ENCODE measurements at places on chromosomes 2 and 18. TPM values are rescaled to one million over a fixed set of nuclear protein-coding genes. Genes with fewer than 3 reads are reported as not detected.

DNA sequence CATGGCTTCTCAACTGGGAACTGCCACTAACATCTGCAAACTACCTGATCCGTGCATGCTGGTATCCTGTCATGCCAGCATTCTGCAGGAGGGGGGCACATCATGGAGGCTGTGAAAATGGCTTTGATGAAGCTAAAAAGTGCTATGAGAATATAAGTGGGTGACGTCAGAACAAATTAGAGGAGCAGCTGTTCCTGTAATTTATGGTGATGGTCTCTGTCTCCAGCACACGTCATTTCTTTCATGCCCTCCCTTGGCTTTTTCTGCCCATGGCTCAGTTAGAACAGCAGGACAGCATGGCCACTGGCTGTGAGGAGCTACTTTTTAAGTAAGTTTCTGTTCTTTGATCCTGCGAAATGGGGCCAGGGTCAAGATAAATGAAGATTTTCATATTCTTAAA is 466.3 kb downstream of the THSD7B start:
- no peak for DNase-seq

- no peak for DNase-seq
Observed at GRCh38 chr2:98972582-98973167, 36.6 kb upstream of the CRACDL start.

DNA sequence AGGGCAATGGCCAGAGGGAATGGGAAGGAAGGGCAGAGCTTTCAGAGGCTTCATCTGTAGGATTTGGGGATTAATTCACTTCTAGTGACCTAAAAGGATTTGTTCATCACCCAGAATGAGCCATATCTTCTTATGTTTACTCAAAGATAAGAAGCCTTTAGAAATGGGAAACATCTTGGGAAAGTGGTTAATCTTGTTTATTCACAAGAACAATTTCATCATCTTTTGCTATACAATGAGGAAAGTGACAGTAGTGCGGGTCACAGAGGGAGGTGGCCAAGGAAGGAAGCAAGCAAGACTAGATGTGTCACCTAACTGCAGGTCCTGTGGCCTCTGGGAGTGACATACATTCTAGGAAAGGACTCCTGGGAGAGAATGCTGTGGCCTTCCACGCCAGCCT is 140.4 kb upstream of the ALPP start:
- no peak for DNase-seq

- no peak for DNase-seq
Observed at GRCh38 chr2:98893911-98894321, 42.1 kb downstream of the CRACDL start.

DNA sequence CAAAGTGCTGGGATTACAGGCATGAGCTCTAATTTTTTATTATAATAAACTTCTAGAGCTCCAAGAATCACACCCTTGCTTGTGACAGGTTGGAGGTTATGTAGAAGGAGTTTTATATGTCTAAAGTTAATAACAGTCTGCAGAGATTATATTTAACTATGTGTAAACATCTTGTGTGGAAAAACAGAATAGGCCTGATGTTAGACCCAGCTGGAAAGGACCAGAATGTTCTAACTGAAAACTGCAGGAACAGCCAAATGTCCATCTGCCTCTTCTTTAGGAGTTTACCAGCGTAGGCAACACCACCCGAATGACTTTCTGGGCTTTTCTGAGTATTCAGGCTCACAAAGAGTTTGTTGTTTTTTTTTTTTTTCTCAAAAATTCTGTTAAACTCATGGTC is 67.1 kb upstream of the CDCA7 start:
- no peak for DNase-seq

DNA sequence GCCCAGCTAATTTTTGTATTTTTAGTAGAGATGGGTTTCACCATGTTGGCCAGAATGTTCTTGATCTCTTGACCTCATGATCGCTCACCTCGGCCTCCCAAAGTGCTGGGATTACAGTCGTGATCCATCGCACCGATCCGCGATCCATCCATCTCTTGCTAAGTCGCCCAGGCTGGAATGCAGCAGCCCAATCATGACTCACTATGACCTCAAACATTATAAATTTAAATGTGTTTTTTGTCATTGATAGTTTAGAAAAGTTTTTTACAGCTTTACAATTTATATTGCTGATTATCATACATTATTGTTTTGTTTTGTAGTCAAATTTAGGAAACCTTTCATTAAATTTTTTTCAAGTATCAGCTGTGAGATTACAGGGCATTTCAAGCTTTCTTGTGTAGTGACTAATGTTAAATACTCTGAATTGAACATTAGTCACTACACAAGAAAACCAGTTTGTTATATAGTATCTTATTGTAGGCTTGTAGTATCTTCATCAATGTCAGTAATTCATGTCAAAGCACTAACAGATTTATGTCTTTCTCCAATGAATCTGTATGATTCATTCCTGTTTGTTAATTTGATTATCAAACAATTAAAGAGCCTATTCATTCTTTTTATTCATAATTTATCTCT is 37.5 kb downstream of the NR4A2 start:
- DNase-seq: no peak

DNA sequence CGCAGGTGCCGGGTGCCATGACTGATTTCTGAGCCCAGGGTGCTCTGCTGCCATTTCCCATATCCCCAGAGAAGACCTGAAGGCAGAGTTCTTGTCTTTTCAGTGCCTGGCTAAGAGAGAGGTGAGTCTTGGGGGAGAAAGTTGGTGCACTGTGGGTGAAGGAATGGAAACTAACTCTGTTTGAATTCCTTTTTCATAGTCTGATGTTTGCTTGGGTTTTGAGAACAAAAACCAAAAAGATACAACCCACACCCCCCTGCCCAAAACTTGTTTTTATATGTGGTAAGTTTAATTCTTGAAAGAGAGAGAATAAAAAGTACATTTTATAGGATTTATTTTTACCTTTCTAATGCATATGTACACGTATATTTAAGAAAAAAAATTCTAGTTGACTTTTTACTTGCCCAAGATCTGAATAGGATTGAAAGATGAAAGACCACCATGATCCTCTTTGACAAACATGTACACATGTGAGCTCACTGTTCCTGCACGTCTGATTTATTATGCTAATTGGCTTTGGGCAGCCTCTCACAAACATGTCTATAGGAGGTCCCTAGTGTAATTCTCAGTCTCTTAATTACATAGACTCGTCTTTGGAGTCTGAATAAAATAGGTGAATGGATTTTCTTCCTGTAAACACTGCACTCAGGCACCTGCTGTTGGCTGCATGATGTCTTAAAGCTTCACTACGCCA is 46.3 kb downstream of the ARL4C start:
- DNase-seq: no peak

DNA sequence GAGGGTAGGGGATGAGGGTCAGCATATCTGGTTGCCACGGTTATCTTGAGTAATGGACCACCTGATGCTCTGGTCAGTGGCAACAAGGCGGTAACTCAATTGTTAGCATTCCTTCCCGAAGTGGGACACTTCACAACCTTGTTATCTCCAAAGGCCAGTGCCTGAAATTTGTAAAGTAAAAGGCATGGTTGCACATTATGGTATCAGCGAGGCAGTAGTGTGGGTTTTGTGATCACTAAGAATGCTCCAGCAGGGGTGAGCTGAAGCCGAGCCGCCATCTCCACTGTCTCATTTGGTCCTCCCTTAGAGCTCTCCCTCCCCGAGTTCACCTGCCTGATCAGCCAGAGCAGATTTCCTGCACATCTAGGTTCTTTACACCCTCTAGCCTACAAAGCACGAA is 50.5 kb upstream of the LGALSL start:
- DNase-seq: peak; percentile 4

DNA sequence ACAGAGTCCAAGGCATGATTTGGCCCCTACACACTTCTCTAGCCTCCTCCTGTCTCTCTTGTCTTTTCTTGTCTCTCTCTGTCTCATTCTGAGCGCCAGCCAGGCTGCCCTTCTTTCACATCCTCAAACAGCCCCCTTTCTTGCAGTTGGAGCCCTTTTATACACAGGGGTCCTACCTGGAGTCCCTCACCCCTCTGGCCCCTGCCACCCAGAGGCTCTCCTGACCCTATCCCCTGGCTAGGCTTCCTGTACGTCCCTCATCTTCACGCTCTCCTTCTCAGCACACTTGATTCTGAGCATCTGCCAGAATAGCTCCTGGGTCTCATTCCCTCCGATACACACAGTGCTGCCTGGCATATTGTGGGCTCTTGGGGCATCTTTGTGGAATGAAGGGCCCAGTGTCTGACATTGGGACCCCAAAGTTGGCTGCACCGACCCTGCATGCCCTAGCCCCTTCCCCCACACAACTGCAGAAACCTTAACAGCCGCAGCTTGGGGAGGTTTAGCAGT is 261.9 kb downstream of the DYSF start:
- no peak for DNase-seq

GRCh38 chr2:38127277-38127676 is 51.3 kb upstream of the CYP1B1 start:
- no peak for DNase-seq

- DNase-seq: no peak
Observed at GRCh38 chr2:148603562-148603920, 41.0 kb upstream of the EPC2 start.

GRCh38 chr18:46621871-46622270 is 35.1 kb downstream of the LOXHD1 start:
- DNase-seq: no peak

- DNase-seq: no peak
Observed at GRCh38 chr2:56522605-56523089, 338.9 kb downstream of the CCDC85A start.

DNA sequence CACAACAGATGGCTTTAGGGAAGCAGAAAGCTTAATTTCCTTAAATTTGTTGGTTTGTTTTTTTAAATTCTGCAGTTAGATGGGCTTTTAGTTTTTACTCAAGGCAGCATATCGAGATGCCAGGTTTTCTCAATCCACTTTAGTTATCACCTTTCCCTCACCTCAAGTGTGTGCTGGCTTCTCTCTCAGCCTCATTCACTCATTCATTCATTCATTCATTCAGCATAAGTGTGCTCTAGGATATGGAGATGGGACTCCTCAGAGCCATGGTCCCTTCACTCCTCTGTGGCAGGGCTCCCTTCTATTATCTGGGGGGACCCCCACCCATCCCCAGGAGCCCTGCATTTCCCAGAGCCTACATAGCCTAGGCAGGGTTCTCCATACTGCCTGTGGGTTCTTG is 19.0 kb downstream of the VIL1 start:
- DNase-seq: no peak

DNA sequence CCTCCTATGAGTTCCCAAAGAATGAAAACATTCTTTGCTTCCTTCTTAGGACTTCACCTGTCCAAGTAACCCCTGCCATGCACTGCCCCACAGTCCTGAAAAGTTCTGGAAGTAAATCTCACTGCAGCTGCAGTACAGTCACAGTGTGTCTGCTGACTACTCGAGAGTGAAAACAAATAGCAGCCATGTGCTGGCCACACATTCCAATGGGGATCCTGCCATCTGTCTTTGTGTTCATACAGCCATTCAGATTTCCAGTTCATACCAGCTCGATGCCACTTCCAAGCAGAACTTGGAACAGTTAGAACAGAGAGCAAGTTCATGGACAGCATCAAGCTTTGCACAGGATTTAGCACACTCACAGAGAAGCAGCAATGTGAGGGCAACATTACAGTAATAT is 629.9 kb upstream of the ACVR2A start:
- no peak for DNase-seq

DNA sequence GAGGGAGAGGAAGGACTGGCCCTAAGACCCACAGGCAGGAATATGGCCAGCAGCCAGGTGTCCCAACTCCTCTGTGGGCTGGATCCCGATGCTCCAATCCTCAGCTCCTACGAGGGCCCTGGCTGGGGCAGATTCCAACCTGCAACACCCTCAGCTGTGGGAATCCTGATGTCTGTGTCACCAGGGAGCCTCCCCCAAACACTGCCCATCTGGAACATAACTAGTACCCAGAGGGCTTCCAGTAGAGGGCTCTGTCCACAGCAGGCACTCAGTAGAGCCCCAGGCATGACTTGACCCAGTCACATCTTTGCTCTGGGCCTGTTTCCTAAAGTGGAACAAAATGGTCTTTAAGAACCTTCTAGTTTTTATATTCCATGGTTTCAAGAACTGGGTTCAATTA is 20.6 kb upstream of the LOXHD1 start:
- DNase-seq: no peak

- DNase-seq: peak; percentile 20
Observed at GRCh38 chr2:85648619-85649018, 19.4 kb downstream of the SFTPB start.

DNA sequence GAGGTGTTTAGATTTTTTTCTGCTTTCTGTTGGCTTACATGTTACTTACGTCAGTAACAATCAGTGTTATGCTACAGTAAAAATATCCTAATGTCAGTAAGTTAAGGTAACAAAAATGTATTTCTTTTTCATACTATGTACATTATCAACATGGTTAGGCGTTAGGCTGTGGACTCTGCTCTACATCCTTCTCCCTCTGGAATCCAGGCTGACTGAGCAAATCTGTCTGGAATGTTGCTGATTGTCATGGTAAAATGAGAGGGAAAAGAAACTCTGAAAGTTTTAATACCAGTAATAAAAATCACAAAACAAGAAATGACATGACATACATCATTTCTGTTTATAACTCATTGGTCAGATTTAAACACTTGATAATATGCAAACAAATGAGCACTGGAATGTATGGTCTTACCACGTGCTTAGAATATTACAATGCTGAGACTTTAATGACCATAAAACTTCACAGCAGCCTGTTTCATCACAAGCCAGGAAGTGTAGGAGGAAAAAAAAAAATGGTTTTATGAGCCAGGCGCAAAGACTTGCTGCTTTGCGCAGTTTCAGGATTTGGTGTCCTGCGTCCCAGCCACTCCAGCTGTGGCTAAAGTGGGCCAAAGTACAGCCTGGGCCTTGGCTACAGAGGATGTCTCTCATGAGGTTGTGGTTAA is 252.4 kb downstream of the FSIP2 start:
- no peak for DNase-seq

DNA sequence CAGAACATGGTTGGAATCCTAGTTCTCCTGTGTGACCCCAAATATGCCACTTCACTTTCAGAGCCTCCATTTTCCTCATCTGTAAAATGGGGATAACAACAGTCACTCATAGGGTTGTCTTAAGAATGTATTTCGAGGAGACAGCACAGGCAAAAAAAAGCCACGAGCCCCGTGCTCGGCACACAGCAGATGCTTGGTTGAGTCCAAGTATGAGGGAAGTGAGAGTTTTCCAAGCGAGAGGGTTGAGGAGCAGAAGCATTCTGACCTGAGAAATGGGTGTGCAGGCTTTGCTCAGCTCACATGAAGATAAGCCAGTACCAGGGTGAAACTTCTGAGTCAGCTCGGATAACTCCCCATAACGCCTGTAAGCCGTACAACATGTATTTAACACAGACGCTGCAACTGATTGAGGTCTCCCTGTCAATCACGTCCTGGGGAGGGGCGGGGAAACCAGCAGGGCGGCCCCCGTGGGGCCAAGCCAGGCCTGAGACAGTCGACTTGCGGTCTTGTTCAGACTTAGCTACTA is 23.0 kb upstream of the ODC1 start:
- no peak for DNase-seq

GRCh38 chr2:191020742-191021381 is 6.9 kb upstream of the STAT1 start:
- DNase-seq: no peak

GPR55 gene
- total RNA-seq: not detected

PCBP1 gene
- total RNA-seq: 237 TPM

IL18R1 gene
- 5.3 TPM for total RNA-seq

FIGN gene
- total RNA-seq: 4.7 TPM

GREB1L gene
- 1.4 TPM for total RNA-seq

REG3A gene
- total RNA-seq: not detected

TIA1 gene
- 50.5 TPM for total RNA-seq

BMP10 gene
- not detected for total RNA-seq

PSMA8 gene
- total RNA-seq: not detected
